ENCODE measurements at places on chromosomes 2 and 18.
A peak's percentile ranks its signal among the peaks of the same experiment; 100 is the strongest.

GRCh38 chr2:197322724-197323720 lies 12.4 kb upstream of the ANKRD44 start:
- DNase-seq: no peak

GRCh38 chr2:213237251-213237650 lies 47.0 kb upstream of the SPAG16 start:
- DNase-seq: no peak

DNA sequence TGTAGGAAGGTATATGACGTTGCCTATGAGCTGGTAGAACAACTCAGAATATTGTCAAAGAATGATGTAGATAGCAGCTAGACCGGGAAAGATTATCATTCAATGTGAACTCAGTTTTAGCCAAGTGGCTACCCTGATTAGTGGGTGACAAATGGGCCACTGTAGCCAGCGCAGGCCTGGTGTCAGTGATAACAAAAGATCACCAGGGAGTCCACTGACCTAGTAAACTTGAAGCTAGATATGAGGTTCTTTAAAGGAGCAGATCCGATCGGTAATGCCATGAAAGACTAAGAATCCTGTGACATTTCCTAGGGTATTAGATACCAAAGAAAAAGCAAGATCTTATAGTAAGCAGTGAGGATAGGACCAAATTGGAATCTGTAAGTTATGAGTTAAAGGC lies 180.9 kb downstream of the GCA start:
- no peak for DNase-seq

DNA sequence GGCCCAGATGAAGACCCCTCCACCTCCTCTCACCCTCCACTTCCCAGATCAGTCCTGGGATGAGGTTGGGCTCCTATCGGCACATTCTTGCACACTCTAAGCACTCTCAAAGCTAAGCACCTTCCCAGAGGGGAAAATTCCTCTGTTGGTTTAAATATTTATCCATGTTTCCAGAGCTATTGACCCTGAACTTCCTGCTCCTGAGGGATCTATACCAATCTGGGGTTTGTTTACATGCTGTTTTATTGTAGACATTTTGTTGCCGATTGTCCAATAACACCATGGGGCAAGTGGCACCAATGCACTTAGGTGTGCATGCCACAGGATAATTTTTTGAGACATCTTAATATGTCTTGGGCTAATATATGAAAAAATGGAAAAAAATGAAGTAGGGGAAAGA lies 476.2 kb downstream of the SLC4A3 start:
- no peak for DNase-seq

GRCh38 chr2:180411661-180412060 lies 404.6 kb upstream of the CWC22 start:
- no peak for DNase-seq

DNA sequence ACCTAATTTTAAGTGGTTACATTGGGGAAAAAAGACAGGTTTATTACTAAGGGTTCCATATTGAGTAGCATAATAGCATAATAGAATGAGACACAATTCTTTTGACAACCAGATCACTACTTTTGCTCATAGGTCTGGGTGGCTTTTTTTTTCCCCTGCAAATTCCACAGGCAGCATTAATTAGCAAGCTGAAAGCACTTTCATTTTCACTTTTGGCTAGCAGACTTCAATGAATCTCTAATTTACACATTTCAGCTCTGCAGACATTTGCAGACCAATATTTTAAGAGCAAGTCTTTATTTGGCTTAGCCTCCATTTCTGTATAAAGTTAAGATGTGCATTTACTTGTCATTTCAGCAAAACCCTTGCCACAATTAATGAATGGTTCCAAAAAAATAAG lies 185.5 kb downstream of the NOL4 start:
- DNase-seq: no peak

GRCh38 chr2:240095556-240096523 lies 40.3 kb downstream of the COPS9 start:
- no peak for DNase-seq

- DNase-seq: peak; percentile 29
Observed at GRCh38 chr2:17680119-17680518, 73.5 kb downstream of the SMC6 start.

GRCh38 chr18:22102953-22103646 lies 66.3 kb upstream of the GATA6 start:
- no peak for DNase-seq

DNA sequence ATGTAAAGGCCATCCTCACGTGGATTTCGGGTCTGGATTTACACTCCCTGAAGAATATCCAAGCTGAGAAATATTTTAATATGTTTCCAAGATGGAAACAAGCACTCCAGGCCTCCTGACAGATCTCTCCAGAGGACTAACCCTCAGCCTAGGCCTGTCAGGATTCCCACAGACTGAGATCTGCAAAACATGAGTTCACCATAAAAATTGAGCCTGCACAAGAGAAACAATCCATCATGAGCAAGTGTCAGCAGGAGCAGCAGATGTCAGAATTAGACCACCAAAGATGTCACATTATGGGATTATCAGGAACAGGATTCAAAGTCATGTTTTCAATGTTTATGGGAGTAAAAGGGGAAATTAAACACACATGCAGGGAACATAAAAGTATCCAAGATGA lies 191.3 kb downstream of the TFCP2L1 start:
- DNase-seq: no peak

GRCh38 chr2:99279969-99280695 lies 20.9 kb downstream of the LYG1 start:
- no peak for DNase-seq

GRCh38 chr2:102755284-102755683 lies 6.5 kb upstream of the TMEM182 start:
- no peak for DNase-seq

GRCh38 chr2:60745761-60746160 lies 10.3 kb upstream of the PAPOLG start:
- DNase-seq: no peak

DNA sequence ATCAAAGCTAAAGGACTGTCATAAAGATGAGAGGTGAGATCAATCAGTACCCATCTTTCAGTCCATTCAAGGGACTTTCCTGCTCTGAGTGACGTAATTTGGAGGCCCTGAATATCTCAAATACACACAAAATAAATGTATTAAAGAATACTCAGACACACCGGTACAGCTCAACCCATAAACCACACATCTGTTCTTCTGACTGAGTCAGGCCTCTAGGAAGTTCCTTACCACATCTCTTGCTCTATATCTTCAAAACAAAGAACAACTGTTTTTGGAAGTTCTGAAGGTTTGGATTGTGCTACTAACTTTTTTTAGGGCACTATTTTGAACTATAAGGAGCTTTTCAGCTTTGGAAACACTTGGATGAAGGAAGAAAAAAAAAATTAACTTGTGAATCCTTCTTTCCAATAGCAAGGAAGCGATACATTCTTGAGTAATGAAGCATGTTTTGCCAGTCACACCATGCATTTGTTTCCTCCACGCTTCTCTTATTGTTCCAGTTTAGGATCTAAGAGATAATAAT lies 866.5 kb upstream of the VRK2 start:
- DNase-seq: peak; percentile 91

GRCh38 chr2:68193787-68194372 lies 36.2 kb downstream of the PNO1 start:
- DNase-seq: peak; percentile 66

DNA sequence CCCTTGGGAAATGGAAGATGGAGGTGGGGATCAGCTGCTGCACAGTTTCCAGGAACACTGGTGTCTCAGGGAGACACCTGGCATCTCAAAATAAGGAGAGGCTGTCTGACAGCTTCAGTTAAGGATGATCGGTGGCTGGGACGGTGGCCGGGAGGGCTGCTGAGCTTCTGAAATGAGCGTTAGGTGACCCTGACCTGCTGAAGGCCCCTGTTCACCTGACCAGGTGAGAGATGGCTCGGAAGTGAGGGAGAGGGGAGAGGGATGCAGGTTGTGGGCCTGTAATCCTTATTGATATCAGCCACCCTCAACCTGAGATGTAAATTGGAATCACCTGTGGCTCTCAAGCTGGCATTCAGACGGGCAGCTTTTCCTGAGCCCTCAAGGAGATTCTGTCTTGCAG lies 99.0 kb downstream of the AGAP1 start:
- DNase-seq: no peak

DNA sequence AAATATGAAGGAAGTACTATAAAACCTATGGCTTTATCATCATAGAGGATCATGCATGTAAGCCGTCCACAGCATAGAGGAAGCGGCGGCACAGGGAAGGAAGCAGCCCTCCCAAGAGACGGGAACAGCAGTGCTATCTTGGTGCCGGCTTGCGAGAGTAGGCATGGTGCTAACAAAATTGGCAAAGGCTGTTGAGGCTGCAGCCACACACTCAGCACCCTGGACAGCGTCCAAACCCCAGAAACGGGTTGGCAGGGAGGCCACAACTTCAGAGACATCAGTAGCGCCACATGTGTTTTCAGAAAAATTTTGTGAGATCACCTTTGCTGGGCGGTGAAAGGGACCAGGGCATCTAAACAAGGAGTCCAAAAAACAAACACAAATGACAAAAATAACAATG lies 37.7 kb downstream of the NETO1 start:
- DNase-seq: peak; percentile 51

DNA sequence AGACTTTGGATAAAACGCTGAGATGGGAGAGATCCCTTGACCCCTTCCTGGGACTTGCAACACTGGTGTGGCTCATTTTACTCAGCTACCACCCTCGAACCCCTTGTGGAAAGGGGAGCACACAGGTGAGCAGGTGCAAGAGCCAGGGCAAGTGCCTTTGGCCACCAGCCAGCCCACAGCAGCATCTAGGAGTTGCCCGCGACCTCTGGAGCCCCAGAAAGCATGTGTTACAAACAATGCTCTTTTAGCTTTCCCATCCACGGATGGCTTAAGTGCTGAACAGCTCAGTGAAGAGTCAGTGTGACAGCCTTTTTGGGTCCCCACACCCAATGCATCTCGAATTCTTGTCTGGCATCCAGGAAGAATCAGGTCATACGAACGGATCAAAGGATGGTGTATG lies 197.8 kb downstream of the MEMO1 start:
- no peak for DNase-seq

DNA sequence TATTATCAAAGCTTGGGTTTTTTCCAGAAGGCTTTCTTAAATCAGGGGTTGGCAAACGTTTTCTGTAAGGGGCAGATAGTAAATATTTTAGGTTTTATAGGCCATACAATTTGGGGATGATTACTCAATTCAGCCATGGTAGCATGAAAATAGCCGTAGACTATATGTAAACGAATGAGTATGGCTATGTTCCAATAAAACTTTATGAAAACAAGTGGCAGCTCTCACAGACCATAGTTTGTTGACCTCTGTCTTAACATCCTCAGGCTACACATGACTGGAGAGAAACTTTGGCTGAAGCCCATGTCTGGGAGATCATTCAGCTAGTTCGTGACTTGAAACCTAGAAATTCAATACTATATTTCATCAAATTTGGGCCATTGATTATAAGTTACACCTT lies 30.2 kb downstream of the UGP2 start:
- DNase-seq: no peak

DNA sequence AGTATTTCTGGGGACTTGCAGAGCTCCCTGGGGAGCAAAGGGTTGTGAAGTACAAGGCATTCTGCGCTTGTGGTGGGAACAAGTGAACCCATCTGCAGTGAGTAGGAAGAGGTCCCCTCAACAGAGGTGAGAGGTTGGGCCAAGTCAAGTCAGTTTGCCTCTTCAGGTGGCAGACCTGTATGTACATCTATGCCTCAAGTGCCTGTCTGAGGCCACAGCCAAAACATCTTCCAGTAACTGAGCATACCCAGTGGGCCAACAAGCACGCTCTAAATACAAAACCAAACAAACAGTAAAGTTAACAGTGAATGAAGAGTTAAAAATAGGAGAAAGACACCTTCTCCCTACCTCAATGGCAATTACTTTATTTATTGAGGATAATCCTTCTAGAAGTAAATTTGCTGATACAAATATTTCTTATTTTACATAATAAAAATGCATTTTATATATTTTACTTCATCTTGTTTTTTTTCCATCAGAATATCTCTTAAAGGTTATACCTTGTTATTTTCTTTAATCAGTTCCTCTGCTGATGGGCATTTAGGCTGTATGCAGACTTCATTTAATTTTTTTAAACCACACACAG lies 2.5 kb downstream of the GYPC start:
- no peak for DNase-seq

DNA sequence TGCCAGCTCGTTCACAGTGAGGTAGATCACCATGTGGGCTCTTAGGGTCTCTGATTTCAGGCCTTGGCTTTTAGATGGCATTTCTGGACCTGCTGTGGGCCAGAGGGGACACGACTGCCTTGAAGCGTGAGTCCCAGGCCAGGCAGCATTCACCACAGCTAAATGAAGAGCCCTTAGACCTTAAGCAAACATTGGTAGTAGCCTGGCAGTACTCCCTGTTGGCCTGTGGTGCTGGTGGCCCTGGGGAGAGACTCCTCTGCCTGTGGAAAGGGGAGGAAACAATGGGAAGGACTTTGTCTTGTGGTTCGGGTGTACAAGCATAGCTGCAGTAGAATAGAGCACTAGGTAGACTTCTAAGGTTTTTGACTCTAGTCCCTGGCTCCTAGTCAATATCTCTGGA lies 456.0 kb upstream of the DCC start:
- DNase-seq: no peak

DNA sequence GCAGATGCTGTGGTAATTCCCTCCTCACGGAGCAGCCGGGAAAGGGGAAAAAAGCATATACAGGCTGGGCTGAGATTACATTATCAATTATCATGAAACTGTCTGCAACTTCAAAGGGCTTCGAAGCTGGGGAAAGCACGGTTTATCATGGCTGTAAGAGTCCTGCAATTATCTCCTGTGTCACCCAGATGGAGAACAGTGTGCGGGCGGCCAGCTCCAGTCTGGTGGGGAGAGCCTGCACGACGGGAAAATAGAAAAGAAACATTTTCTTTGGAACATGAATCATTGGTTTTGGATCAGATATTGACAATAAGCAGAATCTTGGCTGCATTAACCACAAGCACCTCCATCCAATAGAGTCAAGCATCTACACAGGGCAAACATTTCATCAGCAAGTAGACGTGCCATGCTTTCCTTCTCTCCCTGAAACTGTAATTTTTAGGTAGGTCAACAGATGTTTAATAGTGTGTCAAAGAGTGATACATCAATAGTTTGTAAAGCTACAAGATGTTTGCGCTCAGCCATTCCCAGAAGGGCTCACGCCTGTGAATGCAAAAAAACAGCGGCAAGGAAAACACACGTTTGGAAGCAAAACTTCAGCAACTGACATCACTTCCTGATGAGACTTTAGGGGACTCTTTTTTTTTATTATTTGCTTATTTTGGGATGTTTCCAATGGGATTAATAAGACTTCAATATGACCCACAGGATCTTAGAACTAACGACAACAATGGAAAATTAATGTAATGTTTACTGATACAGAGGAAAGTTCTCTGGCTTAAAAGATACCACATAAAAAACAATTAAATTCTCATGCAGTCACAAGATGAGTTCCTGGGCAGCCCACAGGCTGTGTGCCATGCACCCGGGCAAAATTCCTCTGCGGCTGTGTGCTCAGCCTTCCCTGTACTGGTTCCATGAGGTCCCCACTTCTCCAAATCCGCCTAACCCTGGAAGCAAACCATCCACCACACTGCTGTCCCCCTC lies 111.0 kb upstream of the SALL3 start:
- no peak for DNase-seq

GRCh38 chr18:51425475-51425874 lies 228.0 kb upstream of the MEX3C start:
- DNase-seq: peak; percentile 11

GRCh38 chr18:36635414-36636096 lies 193.2 kb downstream of the TPGS2 start:
- no peak for DNase-seq

- no peak for DNase-seq
Observed at GRCh38 chr2:222677981-222678380, 6.5 kb downstream of the MOGAT1 start.

- DNase-seq: no peak
Observed at GRCh38 chr18:29512203-29512602, 1335.3 kb upstream of the CDH2 start.

Data from mammary epithelial cell (primary cell).